Right lobe of liver (tissue), 6 donors: ENCODE measurements at places on chromosomes 1 and 21. TPM values are rescaled to one million over a fixed set of nuclear protein-coding genes. Genes with fewer than 3 reads are reported as not detected.

DNA sequence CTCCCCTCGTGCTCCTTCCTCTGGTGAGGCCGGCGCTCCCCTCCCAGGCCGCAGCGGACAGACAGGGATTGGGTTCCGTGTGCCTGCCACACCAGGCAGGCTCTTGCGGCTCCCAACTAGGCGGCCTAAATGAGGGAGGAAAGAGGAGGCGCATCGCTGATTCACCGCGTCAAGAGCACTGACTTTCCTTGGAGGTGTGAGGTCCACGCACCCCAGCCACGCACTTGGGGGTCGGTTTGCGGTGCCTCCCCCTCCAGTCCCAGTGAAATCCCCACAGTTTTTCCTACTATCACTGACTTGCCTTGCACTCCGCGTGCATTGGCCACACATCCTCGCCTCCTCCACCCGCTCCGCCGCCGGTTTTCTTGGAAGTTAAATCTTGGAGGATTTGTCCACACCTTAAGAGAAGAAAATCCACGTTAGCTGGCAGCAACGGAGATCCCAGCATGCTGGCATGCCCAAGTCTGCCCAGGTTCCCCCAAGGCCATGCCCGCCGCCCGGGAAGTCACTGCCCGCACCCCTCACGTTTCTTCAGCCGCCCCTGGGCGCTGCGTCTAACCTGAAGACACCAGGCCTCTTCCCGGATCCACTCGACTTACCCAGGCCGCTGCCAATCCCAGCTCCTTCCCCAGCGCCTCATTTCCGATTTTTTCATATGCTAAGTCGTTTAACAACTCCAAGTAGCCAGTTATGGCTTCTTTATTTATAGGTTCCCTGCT is 1.1 kb upstream of the FOXD3 start:
- no peaks in the 10 kb centered on the region for H3K4me1 ChIP-seq
- H3K27ac ChIP-seq = no peak overlapping the region
- DNase-seq = no peak
- no peak overlapping the region for H3K4me3 ChIP-seq
- H3K36me3 ChIP-seq = no peaks in the 10 kb centered on the region

- H3K27ac ChIP-seq = no peak overlapping the region
- H3K4me3 ChIP-seq = no peak overlapping the region
- H3K4me1 ChIP-seq = no peaks in the 10 kb centered on the region
- no peaks in the 10 kb centered on the region for H3K36me3 ChIP-seq
Measured at GRCh38 chr1:79955966-79956365, 949.4 kb upstream of the ADGRL4 start.

- no peaks in the 10 kb centered on the region for H3K36me3 ChIP-seq
- H3K27ac ChIP-seq = no peak overlapping the region
- no peak for DNase-seq
- H3K4me1 ChIP-seq = no peaks in the 10 kb centered on the region
- H3K4me3 ChIP-seq = no peak overlapping the region
Measured at GRCh38 chr1:63740432-63740831, 33.4 kb upstream of the ROR1 start.

- no peak overlapping the region for H3K27ac ChIP-seq
- DNase-seq = no peak
- peaks cover 39% of the 10 kb centered on the region for H3K4me1 ChIP-seq
- no peak overlapping the region for H3K4me3 ChIP-seq
Measured at GRCh38 chr1:111624382-111624781, 4.8 kb downstream of the RAP1A start.

GRCh38 chr1:156895455-156895812 is 1.9 kb downstream of the PEAR1 start:
- no peaks in the 10 kb centered on the region for H3K4me1 ChIP-seq
- no peak overlapping the region for H3K4me3 ChIP-seq
- peaks cover 9% of the 10 kb centered on the region for H3K27me3 ChIP-seq
- peak overlapping the region; percentile 76 for H3K27ac ChIP-seq
- DNase-seq = no peak
- no peaks in the 10 kb centered on the region for H3K36me3 ChIP-seq

GRCh38 chr1:66368261-66368660 is 165.7 kb upstream of the SGIP1 start:
- H3K27ac ChIP-seq = no peak overlapping the region
- no peaks in the 10 kb centered on the region for H3K36me3 ChIP-seq
- H3K4me3 ChIP-seq = no peak overlapping the region
- no peak for DNase-seq
- H3K4me1 ChIP-seq = no peaks in the 10 kb centered on the region

DNA sequence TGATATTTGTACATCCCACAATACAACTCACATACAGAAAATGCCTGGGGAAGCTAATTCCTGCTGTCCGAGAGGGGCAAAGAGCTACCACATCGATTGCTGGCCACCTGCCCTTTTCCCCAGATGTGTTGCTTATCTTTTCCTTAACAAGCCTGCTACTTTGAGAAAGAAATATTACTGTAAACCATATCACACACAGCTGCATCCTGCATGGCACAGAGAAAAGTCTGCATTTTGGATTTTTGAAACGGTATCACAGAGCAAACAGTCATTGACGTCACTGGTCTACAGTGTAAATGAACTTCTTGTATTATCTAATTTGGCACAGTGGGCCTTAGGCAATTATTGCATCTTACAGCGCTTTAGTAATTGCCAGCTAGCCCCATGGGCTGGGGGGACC is 164.7 kb downstream of the CLIC6 start:
- no peaks in the 10 kb centered on the region for H3K27me3 ChIP-seq
- H3K36me3 ChIP-seq = no peaks in the 10 kb centered on the region
- H3K4me3 ChIP-seq = no peak overlapping the region
- no peak overlapping the region for H3K27ac ChIP-seq

DNA sequence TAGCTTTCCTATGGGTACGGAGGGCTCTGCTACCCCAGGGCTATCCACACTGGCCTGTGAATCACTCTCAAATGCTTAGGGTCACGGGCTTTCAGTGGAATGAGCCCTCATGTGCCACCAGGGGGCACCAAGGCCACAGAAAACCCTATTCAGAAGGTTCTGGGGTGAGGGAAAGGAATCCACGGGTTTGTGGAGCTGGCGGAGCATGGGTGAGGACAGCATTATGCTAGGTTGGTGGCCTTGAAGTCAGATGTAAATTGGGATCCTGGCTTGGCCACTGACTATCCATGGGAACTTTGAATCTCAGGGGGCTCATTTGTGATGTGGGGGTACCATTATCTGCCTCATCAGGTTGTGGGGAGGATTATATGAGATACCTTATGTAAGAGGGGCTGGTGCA is 5.1 kb upstream of the LAMTOR5 start:
- peak; percentile 58 for DNase-seq
- H3K36me3 ChIP-seq = no peaks in the 10 kb centered on the region
- no peak overlapping the region for H3K27ac ChIP-seq
- H3K27me3 ChIP-seq = no peaks in the 10 kb centered on the region
- H3K4me1 ChIP-seq = no peaks in the 10 kb centered on the region
- H3K4me3 ChIP-seq = no peak overlapping the region

GRCh38 chr1:113281550-113281949 is 108.8 kb upstream of the MAGI3 start:
- H3K4me3 ChIP-seq = no peak overlapping the region
- H3K36me3 ChIP-seq = no peaks in the 10 kb centered on the region
- DNase-seq = no peak
- H3K27ac ChIP-seq = no peak overlapping the region

DNA sequence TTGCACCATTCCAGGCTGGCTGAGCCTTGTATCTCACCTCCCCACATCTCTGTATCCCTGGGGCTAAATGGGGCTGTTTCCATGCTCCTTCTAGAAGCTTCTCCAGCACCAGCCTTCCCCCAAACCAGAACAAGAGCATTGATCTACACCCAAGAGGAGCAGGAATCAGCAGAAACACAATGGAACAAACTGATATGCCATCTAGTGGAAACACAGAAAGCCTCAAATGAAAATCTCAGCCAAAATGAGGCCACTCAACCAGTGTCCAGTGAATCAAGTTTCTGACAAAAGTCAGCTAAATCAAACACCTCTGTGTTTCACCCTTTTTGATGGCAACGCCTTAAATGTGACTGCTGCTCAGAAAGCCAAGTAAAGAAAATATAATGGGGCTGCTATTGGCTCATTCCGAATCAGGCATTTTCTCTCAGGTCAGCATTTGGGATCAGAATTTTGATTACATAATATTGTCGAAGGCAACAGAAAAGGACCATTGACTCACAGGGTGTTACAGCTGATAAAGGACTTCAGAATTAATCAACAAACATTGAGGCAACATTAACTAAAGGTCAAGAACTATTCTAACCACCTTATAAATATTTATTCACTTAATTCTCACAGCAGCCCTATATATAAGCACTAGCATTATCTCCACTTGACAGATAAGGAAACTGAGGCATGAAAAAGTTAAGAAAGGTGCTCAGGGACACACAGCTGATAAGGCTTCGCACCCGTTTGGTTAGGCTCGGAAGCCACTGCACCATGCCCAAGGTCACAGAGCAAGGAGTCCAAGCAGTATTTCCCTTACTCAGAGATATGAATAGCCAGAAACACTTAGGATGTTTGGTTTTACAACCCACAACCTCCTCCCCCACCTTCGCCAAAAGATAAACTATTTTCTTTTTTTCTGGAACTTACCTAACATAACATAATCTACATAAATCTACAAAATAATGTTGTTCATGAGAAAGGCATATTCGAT is 85.8 kb upstream of the KCNJ15 start:
- no peak overlapping the region for H3K27ac ChIP-seq
- no peak for DNase-seq
- no peaks in the 10 kb centered on the region for H3K4me1 ChIP-seq
- no peaks in the 10 kb centered on the region for H3K36me3 ChIP-seq
- H3K4me3 ChIP-seq = no peak overlapping the region

- no peaks in the 10 kb centered on the region for H3K27me3 ChIP-seq
- no peak for DNase-seq
- no peaks in the 10 kb centered on the region for H3K36me3 ChIP-seq
- no peak overlapping the region for H3K4me3 ChIP-seq
- H3K27ac ChIP-seq = no peak overlapping the region
- H3K4me1 ChIP-seq = no peaks in the 10 kb centered on the region
Measured at GRCh38 chr21:39120876-39121599, 62.2 kb downstream of the PSMG1 start.

DNA sequence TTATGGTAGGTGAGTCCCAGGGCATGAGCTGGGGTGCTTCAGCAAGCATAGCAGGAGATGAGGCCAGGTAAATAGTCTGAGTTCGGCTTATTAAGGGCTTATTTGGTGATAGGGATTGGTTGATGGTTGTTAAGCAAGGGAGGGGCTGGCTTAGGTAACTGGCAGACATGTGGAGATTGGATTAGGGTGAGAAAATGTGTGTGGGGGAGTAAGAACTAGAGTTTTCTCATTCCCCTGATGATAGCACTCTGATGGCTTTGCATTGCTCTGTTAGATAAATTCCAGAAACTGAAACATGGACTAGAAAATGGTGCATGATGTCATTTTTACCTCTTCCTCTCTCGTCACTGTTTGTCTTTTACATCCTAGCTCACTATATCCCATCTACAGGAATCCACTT is 53.6 kb downstream of the FGGY start:
- H3K27ac ChIP-seq = no peak overlapping the region
- H3K27me3 ChIP-seq = no peaks in the 10 kb centered on the region
- peaks cover 13% of the 10 kb centered on the region for H3K4me1 ChIP-seq
- H3K36me3 ChIP-seq = no peaks in the 10 kb centered on the region

- DNase-seq = no peak
- no peak overlapping the region for H3K4me3 ChIP-seq
- H3K36me3 ChIP-seq = no peaks in the 10 kb centered on the region
- H3K4me1 ChIP-seq = no peaks in the 10 kb centered on the region
Measured at GRCh38 chr1:211616231-211616964, 37.4 kb upstream of the SLC30A1 start.

DNA sequence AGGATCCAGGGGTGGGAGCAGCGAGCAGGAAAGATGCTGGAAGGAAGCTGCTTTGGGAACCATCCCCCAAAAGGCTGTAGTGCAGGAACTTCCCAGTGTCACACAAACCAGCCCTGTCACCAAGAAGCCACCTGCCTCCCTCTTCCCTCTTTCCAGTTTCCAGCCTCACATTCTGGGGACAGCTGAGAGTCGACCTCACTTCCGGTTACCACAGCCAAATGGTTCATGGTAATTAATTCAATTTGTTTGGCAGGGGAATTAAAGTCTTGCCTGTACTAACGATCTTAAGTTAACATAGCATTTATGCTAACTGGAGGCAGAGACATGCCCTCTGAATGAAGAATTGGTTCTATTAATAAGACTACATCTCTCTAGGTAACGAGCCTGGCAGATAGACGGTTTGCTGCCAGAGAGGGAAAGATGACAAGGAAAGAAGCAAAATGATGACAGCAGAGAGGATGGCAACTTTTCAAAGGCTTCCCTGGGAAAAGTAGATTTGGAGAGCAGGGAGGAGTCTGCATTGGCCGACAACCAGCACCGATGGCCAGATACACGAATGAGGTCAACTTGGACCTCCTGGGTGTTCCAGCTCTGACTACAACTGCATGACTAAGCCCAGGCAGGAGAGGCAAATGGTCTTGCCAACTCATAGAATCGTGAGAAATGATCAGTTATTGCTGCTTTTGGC is 64.1 kb downstream of the TMCO4 start:
- H3K4me1 ChIP-seq = peaks cover 16% of the 10 kb centered on the region
- DNase-seq = peak; percentile 80
- H3K27me3 ChIP-seq = no peaks in the 10 kb centered on the region
- no peak overlapping the region for H3K27ac ChIP-seq
- no peak overlapping the region for H3K4me3 ChIP-seq

DNA sequence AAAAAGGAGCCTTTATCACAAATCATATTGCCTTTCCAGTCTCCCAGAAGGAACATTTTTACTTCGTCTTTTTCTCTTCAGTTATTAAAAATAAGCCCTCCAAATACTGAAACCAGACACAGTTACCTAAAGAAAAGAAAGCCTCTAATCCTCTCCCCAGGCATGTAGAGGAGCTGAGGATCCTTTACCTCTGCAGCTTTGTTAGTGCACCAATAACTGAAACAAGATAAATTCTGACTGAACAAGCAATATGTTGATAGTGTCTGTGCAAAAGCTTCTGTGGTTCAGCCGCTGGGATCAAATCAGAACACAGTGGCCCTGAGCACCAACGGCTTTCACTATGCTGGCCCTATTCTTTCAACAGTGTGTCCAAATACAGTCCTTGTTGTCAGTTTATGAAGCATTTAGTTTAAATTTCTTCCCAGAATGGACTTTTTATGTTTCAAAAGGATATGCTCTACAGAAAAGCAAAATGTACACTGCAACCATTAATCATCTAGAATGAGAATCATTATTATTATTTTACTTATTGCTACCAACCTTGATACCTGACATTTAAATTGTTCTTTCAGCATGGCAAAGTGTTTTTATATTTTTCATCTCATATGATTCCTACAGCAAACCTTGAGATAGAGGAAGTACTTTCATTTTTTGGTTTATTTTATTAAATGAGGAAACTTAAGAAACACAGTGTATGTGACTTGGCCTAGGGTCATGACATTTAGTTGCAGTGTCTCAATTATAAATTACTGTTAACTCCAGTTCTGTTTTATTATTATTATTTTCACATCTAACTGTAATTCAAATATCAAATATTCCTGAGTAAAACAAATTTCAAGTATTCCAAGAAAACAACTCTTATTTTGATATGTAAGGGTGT is 217.9 kb downstream of the NEGR1 start:
- no peaks in the 10 kb centered on the region for H3K27me3 ChIP-seq
- no peak for DNase-seq
- no peaks in the 10 kb centered on the region for H3K4me1 ChIP-seq

COL6A1 gene
- 28.2 TPM for total RNA-seq

SAMD11 gene
- total RNA-seq = 2.3 TPM

PROK1 gene
- not detected for total RNA-seq

LMX1A gene
- total RNA-seq = 0.14 TPM

C1orf94 gene
- not detected for total RNA-seq
